ENCODE measurements at places on chromosomes 3 and 15. TPM values are rescaled to one million over a fixed set of nuclear protein-coding genes. Genes with fewer than 3 reads are reported as not detected.

- DNase-seq, result no peak
Measured at GRCh38 chr15:25670025-25670554, 193.0 kb downstream of the ATP10A start.

DNA sequence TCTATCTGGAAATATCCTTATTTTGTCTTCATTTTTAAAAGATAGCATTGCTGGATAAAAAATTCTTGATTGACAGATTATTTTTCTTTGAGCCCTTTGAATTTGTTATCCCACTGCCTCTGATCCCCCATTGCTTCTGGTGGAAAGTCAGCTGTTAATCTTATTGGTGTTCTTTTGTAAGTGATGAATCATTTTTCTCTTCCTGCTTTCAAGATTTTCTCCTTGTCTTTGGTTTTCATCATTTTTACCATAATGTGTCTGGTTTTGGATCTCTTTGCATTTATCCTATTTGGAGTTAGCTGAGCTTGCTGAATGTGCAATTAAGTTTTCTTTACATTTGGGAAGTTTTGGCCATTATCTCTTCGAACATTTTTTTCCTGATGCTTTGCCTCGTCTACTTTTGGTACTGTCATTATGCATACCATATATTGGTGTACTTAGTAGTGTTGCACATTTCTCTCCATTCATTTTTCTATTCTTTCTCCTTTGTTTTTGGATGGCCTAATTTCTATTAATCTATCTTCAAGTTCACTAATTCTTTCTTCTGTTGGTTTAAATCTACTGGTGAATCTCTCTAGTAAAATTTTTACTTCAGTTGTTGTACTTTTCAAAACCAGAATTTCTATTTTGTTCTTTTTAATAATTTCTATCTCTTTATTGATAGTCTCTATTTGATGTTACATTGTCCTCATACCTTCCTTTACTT is 440.0 kb upstream of the PROK2 start:
- no peak for DNase-seq

TNFAIP8L3 gene
- 0.18 TPM for total RNA-seq

SERPINI2 gene
- total RNA-seq, result not detected

ATP13A4 gene
- total RNA-seq, result 6.1 TPM

DNA sequence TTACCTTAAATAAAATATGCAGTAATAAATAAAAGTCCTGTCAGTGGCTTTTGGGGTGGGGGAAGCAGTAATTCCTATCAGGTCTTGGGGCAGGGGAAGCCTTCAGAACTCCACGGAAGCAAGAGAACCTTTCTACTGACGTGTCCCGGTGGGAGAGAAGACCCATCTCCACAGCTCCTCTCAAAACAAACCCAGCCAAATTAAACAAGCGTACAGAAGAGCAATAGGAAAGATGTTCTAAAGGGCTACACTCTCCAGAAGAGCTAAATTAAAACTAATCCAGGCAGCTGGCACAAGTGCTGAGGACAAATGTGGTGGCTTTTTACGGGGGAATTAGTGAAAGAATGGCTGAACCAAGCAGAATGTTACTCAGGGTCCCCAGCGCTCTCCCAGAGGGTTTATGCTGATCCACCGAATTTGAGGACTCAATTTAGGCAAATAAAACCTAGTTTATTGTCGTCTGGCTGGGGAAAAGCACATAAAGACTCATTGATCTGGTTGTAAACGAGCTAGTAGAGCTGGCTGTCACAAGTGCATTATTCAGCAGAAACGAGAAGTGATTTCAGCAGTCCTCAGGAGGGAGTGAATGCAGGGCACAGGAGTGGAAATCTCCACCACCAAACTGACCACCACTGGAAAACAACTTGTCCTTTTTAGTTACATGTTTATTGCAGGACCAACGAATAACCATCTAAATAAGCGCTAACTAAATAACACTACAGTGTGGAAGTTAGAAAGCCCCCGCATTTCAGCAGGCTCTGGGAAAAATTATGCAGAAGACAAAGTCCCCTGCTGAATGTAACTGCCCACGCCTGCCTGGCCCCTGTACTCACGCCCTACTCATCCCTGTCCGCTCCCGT is 13.5 kb downstream of the BFSP2 start:
- no peak for DNase-seq

DNA sequence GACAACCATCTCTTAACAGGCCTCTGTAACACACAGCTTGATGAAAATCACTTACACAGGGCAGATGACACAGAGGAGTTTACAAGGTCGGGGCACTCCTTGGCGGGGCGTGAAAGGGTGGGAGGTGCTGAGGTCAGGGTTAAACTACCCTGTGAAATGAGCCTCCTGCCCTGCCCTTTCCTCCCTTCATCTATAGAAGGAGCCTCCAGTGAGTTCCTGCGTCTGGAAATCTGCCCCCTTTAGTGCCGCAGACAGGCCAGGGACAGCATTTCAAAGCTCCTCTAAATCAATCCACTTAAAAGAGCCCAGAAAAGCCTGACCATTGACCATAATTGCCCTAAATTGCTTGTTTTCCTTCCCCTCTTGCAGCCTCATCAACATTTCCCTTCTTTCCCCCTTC is 1.9 kb downstream of the ROBO1 start:
- DNase-seq, result no peak

- DNase-seq, result no peak
Measured at GRCh38 chr15:33188641-33189257, 5.8 kb downstream of the FMN1 start.

GRCh38 chr3:56443372-56443771 is 24.9 kb downstream of the ERC2 start:
- no peak for DNase-seq

- no peak for DNase-seq
Measured at GRCh38 chr15:56491110-56491722, 26.3 kb upstream of the MNS1 start.

DNA sequence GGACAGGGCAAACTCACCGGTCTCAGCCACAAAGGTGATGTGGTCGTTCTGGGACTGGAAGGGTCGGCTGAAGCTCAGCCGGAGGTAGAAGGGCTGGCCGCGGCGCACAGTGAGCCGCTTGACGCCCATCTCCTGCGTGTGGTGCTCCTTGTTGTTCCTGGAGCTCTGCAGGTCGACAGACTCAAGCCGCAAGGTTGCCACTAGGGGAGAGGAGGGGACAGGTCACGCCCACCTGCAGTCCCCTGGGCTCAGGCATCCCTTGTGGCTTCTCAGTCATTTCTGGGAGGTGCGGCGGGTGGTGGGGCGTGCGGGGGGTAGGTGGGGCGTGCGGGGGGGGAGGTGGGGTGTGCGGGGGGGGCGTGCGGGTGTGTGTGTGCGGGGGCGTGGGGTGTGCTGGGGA is 26.7 kb upstream of the TGM5 start:
- no peak for DNase-seq

DNA sequence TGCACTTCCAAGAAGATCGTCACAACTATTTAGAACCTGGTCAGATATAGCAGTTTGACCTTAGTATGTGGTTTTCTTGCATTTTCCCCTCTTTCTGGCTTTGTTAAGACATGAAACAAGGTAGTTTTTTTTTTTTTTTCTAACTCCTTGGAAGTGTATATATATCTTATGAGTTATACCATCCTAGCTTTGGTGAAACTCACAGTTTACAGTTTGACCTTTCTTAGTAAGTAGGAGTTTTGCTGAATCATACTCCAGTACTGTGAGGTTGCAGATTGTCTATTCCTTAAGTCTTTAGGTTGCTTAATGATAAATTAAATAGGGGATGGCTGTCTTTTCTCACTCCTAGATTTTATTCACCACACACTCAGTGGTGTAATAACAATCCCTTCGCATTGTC is 325.0 kb downstream of the RBMS3 start:
- DNase-seq, result no peak

FAM107A gene
- total RNA-seq, result not detected

DNA sequence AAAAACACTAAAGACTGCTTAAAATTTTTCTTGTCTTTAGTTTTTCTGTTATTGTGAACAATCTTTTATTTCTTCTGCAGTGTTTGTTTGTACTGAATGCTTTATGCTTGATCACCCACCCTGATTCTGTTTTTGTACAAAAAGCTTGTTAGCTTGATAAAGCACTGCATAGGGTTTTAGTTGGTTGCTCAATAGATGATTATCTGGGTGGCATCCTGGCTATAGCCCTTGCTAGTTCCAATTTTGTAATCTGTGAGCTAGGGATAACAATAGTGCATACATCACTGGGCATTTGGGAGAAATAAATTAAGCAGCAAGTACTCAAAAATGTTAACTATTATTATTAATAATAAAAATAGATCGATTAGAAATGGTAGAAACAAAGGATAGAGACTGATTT is 102.3 kb downstream of the ZPLD1 start:
- DNase-seq, result no peak

IL5RA gene
- total RNA-seq, result not detected

- DNase-seq, result no peak
Measured at GRCh38 chr15:64162478-64162868, 349 bp downstream of the PPIB start.

DNA sequence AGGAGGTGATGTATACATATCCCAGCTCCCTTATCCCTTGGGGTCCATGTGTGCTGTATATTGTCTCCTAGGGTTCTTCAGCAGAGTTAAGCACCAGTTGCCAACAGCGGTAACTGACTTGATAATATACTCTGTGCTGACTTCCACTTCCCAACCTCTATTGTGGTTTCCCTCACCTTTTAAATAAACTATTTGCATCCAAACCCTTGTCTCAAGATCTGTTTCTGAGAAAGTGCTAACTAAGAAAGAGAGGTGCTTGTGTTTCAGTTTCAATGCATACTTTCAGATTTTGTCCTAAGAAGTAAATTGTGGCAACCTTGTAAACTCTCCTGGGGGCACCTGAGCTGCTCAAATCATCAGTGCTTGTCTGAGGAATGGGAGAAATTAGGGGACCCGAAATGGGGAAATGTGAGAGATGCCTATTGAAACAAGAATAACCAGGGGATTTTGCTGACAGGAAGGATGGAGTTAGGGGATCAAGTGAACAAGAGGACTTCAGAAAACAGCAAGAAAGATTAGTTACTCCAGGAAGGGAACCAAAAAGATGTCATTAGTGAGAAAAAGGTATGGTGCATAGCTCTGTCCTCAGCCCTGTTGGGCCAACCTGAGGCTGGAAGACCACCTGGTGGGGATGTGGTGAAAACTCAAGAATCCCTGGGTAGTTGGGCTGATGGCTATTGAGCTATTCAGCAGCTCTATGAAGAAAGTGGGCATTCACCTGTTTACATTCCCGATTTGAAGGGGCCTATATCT is 50.9 kb upstream of the MRPL3 start:
- DNase-seq, result no peak

CKMT1A gene
- total RNA-seq, result not detected

DNA sequence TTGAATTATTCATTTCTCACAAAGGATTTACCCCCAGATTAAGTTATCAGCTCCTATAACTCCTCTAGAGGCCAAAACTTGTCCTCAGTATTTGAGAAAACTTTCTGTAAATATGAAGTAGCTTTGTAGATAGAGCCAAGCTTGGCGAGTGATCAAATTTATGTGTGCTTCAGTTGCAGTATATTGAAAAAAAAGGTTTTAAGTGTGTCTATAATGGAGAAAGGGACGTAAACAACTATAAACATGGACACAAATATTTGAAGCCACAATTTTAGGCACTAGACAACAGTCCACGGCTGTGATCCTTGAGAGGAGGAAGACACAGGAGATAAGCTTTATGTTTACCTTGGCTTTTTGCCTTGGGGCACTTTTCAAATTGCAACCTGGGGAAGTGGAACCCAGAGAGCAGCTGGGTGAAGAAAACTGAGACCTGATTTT is 118.7 kb downstream of the THRB start:
- DNase-seq, result no peak

DNA sequence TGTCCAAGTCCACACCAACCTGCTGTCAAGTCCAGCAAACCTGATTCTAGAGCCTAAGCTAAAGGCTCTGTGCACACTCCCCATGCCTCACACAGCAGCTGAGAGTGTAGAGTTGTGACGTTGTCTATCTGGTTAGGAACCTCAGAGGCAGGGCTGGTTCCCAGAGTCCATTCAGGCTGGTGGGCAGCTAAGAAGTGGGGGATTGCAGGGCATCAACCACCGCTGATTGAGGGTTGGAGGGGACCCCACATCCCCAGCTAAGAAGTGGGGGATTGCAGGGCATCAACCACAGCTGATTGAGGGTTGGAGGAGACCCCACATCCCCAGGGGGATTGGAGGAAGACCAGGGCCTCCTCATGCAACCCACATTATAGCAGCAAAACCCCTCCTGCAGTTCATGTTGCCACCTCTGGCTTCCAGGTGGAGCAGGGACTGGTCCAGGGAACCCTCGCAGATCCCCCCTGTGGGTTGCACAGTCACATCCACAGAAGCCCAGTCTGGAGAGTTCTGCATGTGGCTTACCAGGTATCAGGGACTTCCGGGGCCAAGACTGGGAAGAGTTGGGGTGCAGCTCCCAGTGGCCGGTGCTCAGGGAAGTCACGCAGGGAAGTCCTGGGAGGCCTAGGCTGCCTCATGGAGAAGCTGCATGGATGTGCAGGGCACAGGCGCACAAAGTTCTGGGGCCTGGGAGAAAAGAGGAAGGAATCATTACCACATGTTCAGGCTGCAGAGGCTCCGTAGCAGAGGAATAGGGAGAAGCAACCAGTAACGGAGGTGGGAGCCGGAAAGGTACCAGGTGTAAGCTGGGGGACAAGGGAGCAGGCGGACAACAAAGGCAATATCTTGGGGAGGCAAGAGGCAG is 71.4 kb upstream of the PCSK6 start:
- no peak for DNase-seq

STAC gene
- total RNA-seq, result not detected

DNA sequence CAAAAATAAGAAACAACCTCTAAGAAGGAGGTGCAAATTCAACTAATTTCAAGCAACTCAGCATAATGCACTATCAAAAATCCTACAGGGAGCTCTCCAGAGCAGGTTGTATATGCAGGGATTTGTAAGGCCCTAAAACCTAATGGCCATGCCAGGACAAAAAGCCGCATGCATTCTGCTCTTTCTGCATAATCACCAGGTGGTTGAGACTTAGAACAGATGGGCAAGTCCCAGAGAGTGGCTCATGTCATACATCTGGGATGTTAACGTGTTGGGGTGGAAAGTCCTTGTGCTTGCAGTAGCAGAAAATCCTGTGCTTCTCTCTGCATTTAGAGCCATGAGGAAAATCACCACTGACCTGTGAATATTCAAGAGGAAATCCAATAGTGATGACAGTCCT is 1002.9 kb downstream of the AGBL1 start:
- no peak for DNase-seq

DNA sequence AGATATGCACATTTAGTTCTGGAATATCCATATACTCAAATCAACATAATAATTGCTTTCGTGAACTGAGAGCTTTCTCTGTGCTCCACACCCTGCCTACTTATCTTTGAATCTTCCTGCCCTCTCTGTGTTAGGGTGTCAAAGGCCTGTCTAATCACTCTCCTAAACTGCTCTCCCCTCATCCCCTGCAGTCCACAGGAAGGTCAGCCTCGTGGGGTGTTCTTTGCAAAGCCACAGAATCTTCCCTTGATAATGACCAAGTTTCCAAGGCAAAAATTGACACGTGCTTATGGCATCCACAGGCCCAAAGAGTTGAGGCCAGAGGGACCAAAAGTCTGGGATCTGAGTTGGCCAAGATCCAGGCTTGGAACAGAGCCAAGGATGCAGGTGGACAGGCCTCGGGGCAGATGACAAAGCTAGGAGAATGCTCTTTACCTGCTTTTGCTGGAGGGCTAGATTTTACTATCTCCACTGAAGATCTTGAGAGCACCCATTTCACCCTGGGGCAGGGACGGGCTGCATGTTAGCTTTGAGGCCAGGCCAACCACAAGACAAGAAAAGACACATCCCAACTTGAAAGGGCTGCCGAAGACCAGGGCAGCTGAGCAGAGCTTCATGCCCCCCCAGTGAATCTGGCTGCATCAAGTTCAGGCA is 20.4 kb downstream of the BHLHE40 start:
- DNase-seq, result peak; percentile 48

- no peak for DNase-seq
Measured at GRCh38 chr3:186166036-186166435, 57.1 kb upstream of the ETV5 start.
